ENCODE measurements at places on chromosomes 5 and 9.

GRCh38 chr9:86990290-86990689 is 43.0 kb upstream of the GAS1 start:
- DNase-seq = no peak

DNA sequence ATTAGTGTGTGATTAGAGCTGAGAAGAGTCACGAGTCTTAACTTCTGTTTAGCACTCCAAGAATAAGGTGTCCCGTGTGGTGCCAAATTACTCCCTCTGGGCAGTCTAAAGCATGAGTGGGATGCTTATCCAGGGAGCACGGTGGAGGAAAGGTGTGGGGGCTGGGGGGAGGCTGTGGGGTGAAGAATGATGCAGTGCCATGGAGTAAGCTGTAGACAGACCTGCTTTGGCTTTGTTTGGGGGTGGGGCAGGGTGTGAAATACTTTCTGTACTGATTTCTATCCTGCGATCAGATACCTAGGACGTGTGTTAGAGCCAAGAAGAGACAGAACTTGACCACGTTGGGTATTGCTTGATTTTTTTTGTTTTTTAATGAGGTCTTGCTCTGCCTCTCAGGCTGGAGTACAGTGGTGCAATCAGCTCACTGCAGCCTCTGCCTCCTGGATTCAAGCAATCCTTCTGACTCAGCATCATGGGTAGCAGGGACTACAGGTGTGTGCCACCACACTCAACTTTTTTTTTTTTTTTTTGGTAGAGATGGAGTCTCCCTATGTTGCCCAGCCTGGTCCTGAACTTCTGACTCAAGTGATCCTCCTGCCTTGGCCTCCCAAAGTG is 232.8 kb downstream of the MAN2A1 start:
- no peak for DNase-seq

DNA sequence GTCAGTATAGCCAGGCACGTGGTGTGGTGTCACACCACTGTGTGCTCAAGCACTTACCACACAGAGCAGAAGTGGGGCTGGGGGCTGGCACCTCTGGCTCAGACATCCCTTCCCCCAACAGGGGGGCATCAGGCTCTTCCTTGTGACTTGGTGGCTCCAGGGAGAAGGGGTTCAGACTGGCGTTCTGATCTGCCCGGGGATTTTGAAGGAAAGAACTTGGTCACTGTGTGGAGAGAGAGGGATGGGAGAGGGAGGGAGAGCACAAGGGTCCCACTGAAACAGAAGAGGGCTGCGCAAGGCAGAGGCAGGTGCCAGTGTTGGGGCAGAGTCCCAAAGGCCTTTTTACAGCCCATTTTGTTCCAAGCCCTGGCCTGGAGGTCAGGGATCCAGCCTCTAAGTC is 109.7 kb upstream of the ALDH1B1 start:
- DNase-seq = no peak

DNA sequence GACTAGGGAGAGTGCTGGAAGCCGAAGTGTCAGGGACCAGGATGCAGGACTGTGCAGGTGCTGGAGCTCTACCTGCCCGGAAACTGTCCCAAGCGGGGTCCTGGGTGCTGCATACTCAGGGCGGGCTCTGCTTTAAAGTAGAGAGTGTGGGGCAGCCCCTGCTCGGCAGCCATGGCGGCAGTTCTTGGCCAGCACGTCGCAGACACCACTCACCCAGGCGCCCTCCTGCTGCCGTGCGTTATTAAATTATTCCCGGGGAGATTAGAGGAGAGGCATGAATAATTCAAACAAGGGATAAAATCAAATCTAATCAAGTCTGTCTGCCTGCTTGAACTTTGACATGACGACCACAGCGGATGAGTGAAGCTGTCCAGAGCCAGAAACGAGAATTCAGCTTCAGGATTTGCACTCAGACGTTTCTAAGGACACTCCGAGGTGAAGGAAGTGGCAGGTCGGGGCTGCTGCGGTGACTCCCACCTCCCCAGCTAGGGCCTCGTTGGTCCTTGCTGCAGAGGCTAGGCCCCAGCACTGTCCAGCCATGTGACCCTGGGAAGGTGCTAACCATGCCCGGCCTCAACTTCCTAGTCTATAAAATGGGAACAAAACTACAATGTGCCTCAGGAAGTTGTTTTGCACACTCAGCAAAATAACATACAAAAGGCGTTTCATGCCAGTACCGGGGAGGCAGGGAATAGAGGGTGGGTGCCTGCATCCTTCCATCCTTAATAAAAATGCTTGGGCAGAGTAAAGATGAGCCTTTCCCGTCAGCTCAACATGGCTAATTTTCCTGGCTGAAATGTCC is 91.3 kb upstream of the ADAMTS2 start:
- no peak for DNase-seq

GRCh38 chr5:159441441-159441840 is 111.2 kb upstream of the IL12B start:
- DNase-seq = no peak

- no peak for DNase-seq
These were observed 96.3 kb downstream of the CMYA5 start for GRCh38 chr5:79785983-79786382.

DNA sequence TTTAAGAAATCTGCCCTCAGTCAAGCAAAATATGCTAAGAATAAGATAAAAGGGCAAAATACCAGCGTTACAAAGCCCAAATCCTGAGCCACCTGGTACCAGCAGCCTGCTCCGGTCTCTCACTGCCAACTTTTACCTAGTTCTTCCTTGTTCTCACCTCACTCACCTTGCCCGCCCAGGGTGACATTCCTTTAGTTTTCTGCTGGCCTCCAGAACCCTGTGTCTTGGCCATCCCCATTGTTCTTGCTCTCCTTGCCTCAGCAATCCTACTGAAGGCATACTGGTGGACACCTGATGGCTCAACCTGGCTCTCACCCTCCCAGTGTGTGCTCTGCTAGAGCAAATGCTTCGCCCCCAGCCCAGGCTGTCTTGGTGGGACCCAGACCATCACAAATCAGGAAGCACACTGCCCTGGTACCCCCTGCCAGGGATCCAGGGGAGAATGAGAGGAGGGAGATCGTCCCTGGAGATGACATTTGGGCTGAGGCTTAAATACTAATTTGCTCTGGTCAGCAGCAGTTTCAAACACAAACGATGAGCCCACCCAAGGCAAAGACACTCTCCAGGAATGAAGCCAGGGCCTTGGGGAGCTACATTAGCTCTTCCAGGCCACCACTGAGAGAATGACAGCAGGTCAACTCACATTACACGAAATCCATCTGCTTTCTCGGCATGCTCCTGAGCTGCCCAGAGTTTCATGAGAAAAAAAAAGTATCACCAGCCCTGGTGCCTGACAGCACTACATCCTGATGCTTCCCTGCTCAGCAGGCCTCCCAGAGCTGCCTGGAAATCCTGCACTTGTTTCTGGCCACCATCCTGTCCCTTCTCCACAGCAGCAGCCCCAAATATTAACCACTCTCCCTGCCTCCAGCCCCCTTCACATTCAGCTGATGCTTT is 12.2 kb upstream of the SEPTIN8 start:
- DNase-seq = no peak

GRCh38 chr5:169273881-169274280 is 27.1 kb downstream of the SLIT3 start:
- no peak for DNase-seq

- DNase-seq = no peak
These were observed 30.4 kb downstream of the SETX start for GRCh38 chr9:132324425-132324824.

DNA sequence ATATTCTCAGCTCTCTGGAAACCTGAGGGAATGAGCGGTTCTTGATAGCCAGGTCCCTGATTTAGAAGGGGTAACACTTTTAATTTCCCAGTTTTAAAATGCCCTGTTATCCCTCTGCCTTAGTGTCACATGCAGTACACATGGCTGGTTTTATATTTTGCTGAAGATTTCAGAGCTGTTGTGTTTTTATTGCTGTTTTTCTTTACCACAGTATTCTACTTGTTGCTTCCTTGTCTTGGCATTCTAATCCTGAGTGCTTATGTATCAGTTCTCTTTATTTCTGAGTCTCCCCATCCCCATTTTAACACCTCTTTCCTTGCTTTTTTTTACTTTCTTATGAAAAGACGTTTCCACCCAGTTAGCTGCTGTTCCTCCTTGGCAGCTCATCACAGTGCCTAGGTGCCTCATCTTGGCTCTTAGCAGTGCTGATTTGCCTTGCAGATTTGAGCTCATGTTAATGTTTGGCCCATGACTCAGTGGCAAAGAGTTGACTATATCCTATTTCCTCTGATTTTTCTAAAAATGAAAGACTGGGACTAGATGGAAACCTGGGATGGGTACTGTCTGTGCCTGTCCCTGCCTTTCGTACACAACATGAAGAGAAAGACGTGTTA is 3.7 kb downstream of the MTRR start:
- DNase-seq = no peak
